ENCODE measurements at places on chromosomes 1 and 21.

DNA sequence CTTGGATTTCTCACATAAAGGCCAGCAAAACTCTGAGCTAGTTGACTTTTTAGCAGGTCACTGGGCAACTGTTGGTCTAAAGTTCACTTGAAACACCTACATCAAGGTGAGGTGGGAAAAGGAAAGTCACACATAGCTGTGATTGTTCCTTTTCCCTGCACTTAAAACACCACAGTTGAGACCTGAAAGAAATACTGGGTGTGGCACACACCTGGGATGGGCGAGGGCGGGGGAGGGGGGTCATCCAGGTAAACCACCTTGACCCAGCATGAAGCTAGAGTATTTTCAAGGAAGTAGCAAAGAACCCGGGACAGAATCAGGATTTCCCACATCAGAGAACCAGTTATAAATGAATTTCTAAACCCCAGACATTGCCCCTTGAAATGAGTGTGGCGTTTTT is 26.4 kb downstream of the ZNF697 start:
- no peak for DNase-seq

DNA sequence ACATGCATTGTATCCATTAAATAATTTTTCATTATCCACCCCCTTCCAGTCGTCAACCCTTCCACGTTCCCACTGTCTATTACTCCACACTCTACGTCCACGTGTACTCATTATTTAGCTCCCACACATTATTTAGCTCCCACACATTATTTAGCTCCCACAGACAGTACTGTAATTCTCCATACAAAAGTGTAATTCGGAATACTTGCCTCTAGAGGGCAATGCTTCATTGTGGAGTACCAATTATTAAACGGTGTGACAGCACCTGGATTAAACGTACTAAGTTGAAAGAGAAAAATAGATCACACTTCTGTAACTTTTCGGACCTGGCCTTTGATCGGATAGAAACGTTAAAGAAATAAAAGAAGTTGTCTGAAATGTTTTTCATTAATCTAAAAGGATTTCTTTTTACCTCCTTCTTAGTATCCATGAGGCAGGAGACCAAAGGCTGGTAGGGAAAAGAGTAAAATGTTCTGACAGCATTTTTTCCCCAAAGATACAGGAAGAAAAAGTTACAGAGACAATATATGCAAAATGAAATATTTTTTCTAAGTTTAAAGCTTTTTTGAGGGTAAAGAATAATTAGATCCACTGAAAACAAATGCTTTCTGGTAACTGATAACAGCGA is 99.2 kb downstream of the LHX8 start:
- DNase-seq, result no peak

GRCh38 chr1:90728502-90729287 is 11.6 kb upstream of the BARHL2 start:
- DNase-seq, result no peak

- no peak for DNase-seq
Measured at GRCh38 chr1:90513956-90514355, 203.1 kb downstream of the BARHL2 start.
